ENCODE measurements at places on chromosomes 3 and 15. TPM values are rescaled to one million over a fixed set of nuclear protein-coding genes. Genes with fewer than 3 reads are reported as not detected.

Gene MME
- total RNA-seq, result 40.9 TPM

Gene NR2E3
- not detected for total RNA-seq

Gene WWTR1
- 15.6 TPM for total RNA-seq

Gene FAM81A
- total RNA-seq, result 0.07 TPM

Gene CATSPER2
- total RNA-seq, result 1.0 TPM

Gene CX3CR1
- total RNA-seq, result 0.25 TPM

Gene TRIP4
- total RNA-seq, result 2.1 TPM

Gene TMC3
- total RNA-seq, result not detected

Gene RPL35A
- total RNA-seq, result 409 TPM

Data from gastrocnemius medialis (tissue), 4 donors.